NT2/D1 (cell line): ENCODE measurements at places on chromosomes 1 and 21.

GRCh38 chr21:42203936-42204335, 15.0 kb upstream of the ABCG1 start:
- DNase-seq = no peak

DNA sequence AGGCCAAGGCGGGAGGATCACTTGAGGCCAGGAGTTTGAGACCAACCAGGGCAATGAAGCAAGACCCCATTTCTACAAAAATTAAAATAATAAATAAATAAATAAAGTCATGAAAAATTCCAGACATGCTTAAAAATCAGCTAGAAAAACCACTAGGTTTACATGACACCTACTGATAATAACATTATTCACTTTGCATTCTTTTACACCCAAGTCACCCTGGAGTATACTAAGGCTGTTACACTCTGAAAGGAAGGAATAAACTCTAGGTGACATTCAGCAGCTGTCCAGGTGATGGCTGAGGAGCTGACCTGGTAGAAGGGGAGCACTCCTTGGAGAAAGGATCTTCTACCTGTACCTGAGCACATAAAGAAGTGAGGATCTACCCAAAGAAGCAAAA, 179.2 kb downstream of the ZNF281 start:
- no peak for DNase-seq

DNA sequence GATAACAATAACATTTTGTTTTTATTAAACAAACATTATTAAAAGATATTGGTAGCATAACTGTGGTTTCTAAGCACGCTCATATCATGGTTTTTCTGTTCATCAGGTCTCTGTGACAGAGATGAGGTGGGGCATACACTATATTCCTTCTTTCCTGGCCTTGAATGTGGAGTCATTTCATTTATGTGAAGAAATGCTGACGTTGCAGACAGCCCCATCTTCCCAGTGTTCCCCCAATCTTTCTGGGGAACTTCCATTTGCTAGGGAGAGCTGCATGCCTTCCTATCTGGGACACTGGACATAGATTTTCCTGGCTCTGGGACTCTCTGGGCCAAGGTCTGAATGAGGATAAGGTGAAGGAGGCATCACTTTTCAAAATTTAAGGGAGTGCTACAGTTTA, 30.4 kb downstream of the PIGM start:
- DNase-seq = no peak

DNA sequence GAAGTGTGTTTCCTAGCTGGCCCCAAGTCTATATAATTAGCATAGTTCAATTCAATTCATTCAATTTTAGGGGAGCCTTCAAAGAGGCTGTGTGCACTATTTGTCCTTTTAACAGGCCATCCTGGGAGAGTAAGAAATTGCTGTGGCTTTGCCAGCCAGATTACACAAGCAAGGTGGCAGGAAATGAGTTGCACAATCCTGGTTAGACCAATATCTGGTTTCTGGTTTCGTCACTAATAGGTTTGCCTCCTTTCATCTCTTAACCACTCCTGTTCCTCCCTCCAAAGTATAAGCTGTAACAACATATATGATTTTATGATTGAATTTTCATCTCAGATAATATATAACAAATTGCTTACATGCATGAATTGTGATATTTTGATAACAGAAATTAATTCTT, 84.1 kb upstream of the NEGR1 start:
- no peak for DNase-seq

- DNase-seq = no peak
Observed at GRCh38 chr21:39575775-39576174, 37.0 kb upstream of the B3GALT5 start.

GRCh38 chr1:230693221-230693620, 20.7 kb downstream of the AGT start:
- DNase-seq = no peak

DNA sequence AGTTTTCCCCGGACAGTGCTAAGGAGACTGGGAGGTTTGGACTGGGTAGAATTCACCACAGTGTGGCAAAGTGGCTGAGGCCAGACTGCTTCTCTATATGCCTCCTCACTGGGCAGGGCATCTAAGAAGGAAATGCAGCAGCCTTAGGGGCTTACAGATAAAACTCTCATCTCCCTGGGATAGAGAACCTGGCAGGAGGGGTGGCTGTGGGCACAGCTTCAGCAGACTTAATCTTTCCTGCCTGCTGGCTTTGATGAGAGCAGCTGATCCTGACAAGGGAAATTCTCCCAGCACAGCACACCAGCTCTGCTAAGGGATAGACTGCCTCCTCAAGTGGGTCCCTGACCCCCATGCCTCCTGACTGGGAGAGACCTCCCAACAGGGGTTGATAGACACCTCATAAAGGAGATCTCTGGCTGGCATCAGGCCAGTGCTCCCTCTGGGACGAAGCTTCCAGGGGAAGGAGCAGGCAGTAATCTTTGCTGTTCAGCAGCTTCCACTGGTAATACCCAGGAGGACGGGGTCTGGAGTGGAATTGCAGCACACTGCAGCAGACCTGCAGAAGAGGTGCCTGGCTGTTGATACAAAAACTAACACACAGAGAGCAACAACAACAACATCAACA, 25.2 kb downstream of the KIFAP3 start:
- DNase-seq = no peak

- no peak for DNase-seq
Observed at GRCh38 chr1:192140382-192140781, 17.9 kb upstream of the RGS18 start.

DNA sequence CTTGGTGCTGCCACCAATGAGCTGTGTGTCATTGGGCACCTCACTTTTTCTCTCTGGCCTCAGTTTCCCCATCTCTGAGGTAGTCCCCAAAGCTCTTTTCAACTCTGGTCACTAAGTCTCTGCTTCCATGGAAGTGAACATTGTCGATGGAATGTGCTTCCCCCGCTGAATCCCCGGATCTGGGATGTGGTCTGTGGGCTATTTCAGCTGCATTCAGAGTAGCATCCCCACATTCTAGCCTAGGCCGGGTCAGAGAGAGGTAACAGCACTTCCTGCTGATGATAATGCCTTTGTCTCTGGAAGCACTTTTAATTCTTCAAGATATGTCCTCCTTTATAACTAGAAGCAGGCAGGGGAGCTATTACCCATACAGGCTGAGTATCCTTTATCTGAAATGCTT, 29.8 kb downstream of the RASSF5 start:
- peak; percentile 39 for DNase-seq

- no peak for DNase-seq
Observed at GRCh38 chr1:157006676-157007075, 38.9 kb downstream of the ARHGEF11 start.

DNA sequence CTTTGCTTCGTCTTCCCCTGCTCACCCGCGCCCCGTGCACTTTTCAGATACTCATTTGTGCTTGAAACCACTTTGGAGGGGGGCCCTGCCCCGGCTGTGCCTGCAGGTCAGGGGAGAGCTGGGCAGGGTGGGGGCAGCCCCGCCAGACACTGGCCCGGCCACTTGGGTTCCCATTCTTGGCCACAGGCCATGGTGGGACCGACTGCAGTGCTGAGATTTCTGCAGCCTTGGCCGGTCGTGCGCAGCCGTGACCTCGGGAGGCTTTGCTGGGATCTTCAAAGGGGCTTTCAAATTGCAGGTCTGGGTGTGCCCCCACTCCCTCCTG, 54.5 kb upstream of the TTC34 start:
- no peak for DNase-seq

DNA sequence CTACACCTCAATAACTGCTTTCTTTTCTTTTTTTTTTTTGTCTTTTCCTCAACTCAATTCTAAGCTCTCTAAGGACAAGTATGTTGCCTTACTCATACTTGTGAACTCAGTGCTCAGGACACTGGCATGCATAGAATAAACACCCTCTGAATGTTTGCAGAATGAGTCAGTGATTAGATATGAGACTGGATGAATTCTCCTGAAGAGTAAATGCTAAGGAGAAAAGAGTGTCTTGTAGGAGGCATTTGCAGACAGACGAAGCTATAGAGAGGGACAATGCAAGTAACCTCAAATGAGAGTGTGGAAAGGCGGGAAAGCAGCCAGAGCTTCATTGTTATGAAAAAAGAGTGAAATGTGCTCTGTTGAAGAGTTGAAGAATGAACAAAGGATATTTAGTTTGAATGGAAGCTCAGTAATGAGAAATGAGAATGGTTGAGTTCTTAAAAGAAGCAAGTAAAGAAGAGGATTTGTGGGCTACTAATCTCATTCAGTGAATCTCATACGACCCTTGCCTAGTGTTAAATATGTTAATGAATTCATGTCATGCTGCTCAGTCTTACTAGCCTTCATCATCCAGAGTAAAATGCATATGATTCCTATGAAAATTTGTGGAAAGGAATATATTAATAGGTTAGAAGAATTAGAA, 166.1 kb upstream of the DPYD start:
- peak; percentile 30 for DNase-seq

- no peak for DNase-seq
Observed at GRCh38 chr1:151259351-151259750, 4.8 kb downstream of the PSMD4 start.

DNA sequence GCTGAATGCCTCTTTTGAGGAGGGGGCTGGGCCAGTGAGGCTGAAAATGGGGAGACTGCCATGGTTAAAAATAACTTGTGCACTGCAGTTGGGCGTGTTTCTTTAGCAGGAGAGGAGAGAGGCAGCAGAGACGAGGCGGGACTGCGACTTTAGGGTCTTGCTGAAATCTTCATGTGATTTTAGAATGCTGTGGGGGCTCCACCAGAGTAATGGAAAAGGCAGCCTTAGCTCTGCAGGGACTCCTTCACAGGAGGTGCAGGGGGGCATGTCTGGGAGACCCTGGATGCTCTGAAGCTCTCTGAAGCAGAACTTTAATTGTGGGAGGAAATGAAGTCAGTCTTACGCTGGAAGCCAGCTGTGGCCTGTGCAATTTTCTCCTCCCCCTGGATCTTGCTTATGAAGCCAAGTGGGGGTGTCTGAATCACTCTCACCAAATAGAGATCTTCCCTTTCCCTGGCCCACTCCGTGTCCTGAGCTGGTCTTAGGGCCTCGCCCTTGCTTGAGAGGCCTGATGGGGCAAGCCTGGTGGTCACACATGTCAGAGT, 60.8 kb downstream of the NDUFS5 start:
- DNase-seq = no peak

DNA sequence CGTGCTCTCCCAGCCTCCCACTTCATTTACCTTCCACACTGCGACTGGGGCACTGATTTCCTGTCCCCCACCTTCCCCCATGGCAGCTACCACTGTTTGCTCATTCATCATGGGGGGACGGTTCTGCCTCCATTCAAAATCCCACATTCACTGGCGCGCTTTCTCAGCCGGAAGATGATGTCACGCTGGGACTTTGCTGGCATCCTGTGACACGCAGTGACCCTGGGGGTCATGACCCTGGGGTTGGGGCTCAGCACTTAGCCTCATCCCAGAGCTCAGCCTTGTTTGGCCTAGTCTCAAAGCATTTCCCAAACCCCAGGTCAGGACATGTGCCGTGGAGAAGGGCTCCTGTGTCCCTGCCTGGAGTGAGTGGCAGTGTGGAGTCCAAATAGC, 582 bp upstream of the KCNAB2 start:
- no peak for DNase-seq

DNA sequence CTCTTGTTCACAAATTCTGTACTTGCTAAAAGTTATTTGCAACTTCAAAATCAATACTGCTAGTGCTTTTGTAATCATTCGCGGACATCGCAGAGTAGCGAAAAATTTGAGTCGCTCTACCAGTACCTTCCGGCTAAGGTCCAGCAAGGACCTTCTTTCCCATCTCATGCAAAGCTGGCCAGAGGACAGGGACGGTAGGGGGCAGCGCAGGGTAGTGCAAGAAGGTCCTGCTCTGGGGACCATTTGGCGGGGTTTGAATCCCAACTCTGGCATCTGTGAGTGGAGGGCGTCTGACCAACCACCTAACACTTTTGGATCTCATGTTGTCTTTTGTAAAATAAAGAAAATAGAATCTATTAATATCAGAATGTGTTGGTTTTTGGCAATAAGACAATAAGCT, 258.3 kb downstream of the SPATA17 start:
- peak; percentile 63 for DNase-seq

DNA sequence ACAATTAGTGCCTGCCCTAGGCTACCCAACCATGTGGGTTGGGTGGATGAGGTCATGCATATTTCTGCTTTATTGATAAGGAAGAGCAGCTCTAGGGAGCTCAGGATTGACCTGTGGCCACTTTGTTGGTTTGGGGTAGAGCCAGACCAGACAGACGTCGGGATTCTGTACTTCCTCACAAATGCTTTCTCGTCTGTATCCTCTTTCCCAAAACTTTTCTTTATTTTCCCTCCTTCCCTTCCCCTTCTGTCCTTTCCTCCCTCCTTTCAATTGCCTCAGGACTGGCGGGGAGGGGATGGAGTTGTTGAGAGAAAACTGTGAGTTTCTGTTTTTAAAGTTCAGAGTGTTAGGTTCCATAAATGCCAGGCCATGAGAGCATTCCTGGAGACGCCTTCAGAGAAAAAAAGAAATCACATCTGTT, 68.0 kb downstream of the UCK2 start:
- DNase-seq = no peak

GRCh38 chr1:20028726-20029125, 41.3 kb upstream of the PLA2G5 start:
- DNase-seq = no peak

DNA sequence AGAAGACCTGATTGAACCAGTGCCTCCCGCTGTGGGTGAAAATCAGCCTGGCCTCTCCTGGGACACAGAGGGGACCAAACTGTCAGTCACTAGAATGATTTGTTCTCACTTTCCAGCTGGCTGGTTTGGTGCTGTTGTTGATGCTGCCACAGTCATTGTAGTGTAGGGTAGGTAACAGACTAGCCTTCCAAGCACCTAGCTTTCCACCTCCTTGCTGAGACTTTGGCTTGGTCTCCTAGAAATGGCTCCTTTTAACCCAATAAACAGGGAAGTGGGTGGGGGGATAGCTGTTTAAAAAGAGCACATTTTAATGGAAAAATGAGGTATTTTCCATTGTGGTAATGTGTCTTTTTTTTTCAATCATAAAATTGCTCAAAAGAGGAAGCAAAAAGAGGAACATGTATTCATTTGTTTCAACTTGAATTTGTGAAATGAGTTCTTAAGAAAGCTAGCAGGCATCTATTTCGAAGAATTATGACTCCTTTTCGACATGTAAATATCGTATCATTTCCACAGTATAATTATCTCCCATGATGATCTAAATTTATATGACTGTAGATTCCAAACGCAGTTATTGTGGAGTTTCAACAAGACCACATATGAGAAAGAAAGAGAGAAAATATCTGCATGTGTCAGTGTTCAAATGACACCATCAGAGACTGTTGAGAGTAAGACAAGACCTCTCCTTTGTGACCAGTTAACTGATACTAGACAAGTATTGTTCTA, 190.1 kb downstream of the HLX start:
- DNase-seq = no peak

GRCh38 chr21:46621457-46622182, 13.9 kb upstream of the PRMT2 start:
- no peak for DNase-seq

- DNase-seq = no peak
Observed at GRCh38 chr1:117051224-117052064, 8.7 kb upstream of the TTF2 start.

GRCh38 chr1:155651861-155652661, 36.5 kb downstream of the YY1AP1 start:
- no peak for DNase-seq
